ENCODE measurements at places on chromosomes 7 and 10.

- no peak for DNase-seq
These were observed 51.1 kb upstream of the IL6 start for GRCh38 chr7:22675917-22676343.

DNA sequence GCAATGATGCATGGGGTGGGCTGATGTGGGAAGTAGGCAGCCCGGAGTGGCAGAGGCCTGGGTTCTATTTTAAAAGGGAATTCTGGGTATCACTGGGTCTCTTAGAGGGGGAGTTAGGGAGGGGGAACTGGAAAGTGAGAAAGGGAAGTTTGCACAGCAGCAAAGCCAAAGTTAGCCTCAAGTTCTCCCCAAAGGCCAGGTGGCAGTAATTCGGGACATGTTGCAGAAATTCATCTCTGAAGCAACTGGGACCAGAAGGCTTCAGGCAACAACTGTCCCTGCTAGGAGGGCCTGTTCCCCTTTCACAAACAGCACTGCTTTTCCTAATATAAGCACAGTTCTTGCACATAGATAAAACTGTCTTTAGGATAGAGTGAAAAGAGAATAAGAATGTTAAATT lies 67.4 kb downstream of the NOD1 start:
- no peak for DNase-seq

DNA sequence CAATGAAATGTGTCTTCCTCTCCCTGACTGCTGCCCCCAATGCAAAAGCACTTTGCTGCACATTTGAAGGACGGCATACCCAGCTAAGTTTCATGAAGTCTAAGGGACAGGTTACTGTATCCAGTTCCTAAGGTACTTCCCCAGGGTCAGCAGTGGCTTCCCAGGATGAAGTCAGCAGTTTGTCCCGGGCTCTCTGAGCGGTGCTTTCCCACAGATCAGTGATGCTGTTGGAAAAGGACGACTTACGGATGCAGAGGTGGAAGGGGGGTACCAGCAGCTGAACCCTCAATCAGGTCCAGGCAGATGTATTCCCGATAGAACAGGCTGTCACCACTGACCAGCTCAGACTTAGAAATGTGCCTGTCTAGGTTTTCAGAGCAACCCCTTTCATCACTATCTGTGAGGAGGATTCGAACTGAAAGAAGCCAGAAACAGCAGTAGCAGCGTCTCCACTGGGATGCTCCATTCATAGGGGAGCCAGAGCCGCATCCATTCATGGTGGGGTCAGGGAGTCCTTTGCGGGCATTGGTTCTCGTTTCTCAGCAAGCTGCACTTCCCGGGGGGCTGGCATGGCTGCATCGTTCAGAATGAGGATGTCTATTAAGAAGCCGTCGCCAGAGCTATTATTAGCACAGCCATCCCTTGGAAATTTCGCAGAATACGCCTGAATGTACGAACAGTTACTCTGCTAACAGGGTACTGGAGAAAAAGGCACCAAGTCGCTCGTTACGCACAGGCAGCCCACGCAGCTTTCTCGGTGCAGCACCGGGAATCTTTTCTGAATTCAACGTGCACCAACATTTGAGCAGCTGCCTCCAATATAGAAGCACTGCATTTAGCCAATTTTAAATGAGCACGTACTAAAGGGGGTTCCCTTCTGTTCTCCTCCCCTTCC lies 303.7 kb downstream of the PRPF18 start:
- DNase-seq, result no peak

- no peak for DNase-seq
These were observed 82.4 kb upstream of the LRRTM3 start for GRCh38 chr10:66843396-66843795.

DNA sequence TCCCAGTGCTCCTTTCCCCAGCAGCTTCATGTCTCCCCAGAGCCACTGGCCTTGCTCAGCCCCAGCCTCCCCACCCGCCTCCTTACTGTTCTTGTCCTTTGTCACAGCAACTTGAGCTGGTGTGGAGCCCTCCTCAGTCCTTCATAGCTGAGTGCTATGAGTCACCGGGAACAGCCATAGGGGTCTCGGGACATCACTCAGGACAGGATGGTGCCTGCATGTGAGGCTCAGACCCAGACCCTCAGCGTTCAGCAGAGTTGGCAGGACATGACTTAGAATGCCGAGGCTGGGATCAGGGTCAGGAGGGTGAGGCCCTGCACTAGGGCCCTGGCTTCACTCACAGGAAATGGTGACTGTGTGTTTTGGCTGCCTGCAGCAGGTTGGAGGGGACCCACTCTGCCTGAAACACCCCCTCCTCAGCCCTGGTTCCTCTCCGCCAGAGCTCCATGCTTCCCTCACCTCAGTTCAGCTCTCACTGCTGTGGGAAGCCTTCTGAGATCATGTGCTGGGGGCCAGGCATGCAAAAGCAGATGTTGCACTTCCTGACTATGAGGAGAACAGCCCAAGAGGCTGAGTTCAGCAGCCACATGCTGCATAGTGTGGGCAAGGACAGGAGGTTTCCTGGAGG lies 40.7 kb upstream of the GJD4 start:
- no peak for DNase-seq

GRCh38 chr10:99604862-99605261 lies 15.4 kb downstream of the SLC25A28 start:
- no peak for DNase-seq

GRCh38 chr7:135536150-135536549 lies 21.6 kb upstream of the NUP205 start:
- no peak for DNase-seq

- DNase-seq, result no peak
These were observed 1.6 kb downstream of the SGMS1 start for GRCh38 chr10:50621968-50622705.

GRCh38 chr10:24163485-24163884 lies 45.5 kb upstream of the KIAA1217 start:
- no peak for DNase-seq

- DNase-seq, result no peak
These were observed 655 bp downstream of the LMTK2 start for GRCh38 chr7:98107313-98107721.

DNA sequence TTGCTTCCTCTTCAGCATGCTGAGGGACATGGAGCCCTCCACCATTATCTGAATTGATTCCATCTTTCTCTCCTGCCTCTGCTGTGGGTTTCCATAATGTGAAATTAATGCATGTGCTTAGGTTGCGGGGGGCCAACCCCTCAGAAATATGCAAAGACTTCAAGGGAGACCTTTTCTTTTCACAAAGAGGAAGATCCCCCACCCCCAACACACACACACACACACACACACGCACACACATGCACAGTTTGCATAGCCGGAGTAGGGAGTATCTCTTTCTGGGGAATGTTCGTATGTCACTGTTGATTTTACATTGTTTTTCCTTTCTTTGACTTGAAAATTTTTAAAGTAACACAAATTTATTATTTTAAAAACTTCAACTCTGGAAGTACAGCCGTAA lies 193.5 kb downstream of the MGMT start:
- DNase-seq, result no peak

DNA sequence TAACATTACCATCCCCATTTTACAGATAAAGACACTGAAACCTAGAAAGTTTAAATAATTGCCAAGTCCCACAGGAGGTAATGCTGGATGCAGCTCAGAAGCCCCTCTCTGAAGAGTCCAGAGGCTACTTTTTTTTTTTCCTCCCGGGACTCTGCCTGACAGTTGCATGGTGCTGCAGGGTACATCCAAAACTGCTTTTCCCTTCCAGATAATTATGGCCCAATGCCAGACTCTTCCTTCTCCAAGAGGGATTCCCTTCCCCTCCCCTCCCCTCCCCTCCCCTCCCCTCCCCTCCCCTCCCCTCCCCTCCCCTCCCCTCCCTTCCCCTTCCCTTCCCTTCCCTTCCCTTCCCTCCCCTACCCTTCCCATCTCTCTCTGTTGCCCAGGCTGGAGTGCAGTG lies 122.9 kb downstream of the LSMEM1 start:
- DNase-seq, result no peak

DNA sequence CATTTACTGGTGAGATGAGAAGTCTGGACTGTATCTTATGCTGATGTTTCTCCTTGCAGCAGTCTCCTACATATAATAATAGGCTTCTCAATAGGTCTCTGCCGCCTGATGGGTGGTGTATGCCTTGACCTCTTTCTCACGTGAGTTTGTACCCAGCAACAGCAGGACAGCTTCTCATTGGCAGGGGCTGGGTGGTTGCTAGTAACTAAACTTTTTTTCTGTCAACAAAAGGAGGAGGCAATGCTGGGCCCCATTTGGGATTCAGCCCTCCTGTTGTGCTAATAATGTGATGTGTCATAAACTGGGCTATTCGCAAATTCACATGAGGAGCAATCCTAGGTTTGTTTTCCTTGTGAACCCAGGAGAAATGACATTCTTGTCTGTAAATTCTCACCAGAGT lies 533.6 kb downstream of the GATA3 start:
- no peak for DNase-seq

- no peak for DNase-seq
These were observed 8.3 kb downstream of the EBF3 start for GRCh38 chr10:129955601-129956285.

- DNase-seq, result no peak
These were observed 11.6 kb downstream of the CDNF start for GRCh38 chr10:14826076-14826829.

Measured in NCI-H187 (cell line).